H4 (cell line): ENCODE measurements at places on chromosomes 3 and 15.

GRCh38 chr15:50415752-50416404 lies 8.3 kb upstream of the USP8 start:
- DNase-seq, result peak; percentile 34

GRCh38 chr3:112111785-112112402 lies 21.2 kb downstream of the GCSAM start:
- DNase-seq, result peak; percentile 49

DNA sequence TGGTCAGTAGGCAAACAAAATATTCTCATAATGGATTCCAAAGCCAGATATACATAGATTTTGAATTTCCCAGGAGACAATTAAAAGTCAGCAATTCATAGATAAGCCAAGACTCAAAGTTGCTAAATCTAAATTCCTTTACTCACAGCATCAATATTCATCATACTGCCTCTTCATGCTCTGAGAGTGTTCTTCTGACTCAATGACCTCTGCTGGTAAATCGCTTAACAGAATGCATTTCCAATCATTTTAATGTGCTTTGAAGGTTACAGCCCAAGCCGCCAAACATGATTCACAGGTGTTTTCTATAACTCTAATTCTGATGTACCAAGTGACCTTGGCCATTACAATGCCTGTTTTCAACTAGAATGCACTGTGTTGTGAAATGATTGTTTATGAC lies 24.2 kb upstream of the SLC4A7 start:
- no peak for DNase-seq

DNA sequence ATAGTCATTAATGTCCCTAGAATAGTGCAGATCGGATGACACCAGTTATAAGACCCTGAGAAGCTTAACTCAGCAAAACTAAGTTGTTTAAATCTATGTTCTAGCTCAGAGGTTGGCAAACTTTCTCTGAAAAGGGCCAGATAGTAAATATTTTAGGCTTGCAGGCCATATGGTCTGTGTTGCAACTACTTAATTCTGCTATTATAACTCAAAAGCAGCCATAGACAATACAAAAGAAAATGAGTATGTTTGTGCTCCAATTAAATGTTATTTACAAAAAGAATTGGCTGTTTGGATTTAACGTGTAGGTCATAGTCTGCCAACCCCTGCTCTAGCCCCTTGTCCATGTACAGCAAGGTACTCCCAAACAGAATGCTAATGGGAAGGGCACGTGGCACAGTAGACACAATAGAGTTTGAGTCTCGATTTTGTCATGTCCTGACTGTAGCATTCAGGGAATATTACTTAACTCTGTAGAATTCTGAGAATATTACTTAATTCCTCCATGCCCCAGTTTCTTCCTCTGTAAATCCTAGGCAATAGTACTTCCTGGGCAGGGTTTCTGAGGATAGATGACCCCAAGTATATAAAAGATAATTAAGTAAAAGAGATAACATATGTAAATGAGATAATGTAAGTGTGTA lies 70.5 kb upstream of the ATP2C1 start:
- no peak for DNase-seq

DNA sequence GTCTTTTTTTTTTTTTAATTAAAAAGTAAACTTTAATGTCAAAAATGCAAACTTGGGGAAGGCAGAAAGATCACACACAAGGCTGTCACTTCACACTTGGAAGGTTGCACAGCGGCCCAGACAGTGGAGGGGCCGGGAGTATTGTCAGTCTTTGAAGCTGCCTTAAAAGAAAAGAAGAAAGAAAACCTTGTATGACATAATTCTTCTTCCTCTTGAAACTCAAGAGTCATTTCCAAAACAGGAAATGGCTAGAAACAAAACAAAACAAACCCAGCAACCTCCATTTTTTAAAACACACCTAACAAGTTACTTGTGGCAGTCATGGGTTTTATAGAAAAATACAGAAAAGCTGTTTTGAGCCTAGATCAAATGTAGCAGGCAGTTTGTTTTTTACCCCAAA lies 68.1 kb upstream of the MAGI1 start:
- DNase-seq, result no peak

GRCh38 chr15:93859176-93859575 lies 372.2 kb upstream of the MCTP2 start:
- DNase-seq, result peak; percentile 14

DNA sequence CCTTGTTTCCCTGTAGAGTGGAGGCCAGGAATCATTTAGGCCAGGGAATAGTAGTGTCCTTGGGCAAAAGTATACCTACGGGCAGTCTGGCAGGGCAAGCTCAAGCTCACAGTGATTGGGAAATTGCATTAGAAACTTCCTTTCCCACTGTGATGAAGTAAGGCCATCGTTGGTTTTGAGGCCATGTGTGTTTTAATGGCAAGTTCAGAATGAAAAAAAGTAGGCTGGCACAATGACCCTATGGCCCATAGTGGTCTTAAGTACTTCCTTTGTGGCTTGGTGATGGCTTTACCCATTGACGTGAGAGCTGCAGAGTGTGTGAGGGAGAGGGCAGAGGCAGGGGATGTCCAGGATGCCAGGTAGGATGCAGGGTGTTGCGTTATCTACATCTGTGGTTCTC lies 28.8 kb downstream of the LIMD1 start:
- no peak for DNase-seq

GRCh38 chr3:129481766-129482332 lies 41.8 kb downstream of the IFT122 start:
- DNase-seq, result no peak

DNA sequence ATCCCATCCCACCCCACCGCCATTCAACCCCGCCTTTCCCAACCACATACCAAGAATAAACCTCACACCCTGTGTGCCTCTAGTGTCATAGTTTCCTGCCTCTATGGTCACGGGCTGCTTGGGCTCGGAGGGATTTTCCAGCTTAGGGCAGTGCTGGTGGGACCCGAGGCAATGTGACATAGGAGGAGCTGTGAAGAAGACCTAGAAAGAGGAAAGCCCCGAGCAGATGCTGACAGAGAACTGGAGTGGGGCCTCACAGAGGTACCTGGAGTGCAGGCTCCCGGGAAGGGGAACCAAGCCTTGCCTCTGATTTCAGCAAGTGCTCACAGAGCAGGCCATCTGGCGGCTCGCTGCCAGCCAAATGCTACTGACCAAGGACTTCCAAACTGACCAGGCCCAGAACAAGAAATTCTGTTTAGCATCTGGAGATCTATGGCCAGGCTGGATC lies 27.5 kb downstream of the BHLHE40 start:
- DNase-seq, result no peak

DNA sequence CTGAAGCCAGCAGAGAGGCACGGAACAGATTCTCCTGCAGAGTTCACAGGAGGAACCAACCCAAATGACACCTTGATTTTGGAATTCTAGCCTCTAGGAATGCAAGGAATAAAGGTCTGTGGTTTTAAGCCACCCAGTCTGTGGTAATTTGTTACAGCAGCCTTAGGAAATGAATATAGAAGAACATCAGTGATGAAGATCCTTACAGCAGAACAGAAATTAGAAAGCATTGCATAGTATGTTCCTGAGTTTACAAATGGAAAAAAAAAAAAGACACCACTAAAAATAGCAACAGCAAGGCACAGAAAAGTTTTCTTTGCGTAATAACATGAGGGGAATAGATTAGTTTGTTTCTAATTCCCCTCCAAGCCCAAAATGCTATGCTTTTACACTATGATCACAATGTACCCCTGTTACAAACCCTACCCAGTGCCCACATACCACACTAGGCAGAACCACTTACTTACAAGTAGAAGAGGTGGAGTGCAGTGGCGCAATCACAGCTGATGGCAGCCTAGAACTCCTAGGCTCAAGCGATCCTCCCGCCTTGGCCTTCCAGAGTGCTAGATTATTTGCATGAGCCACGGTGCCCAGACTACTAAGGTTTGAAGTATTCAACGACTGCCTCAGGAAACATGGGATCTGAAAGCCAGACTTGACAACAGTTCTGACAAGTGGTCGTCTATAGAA lies 84.3 kb downstream of the SHQ1 start:
- DNase-seq, result no peak

- no peak for DNase-seq
These were observed 40.9 kb downstream of the MEF2A start for GRCh38 chr15:99606646-99607045.

- DNase-seq, result no peak
These were observed 108.4 kb upstream of the SLC6A11 start for GRCh38 chr3:10707400-10708215.

- no peak for DNase-seq
These were observed 635 bp downstream of the CD276 start for GRCh38 chr15:73684581-73685455.

GRCh38 chr3:195001961-195002861 lies 268.7 kb downstream of the XXYLT1 start:
- peak; percentile 72 for DNase-seq

DNA sequence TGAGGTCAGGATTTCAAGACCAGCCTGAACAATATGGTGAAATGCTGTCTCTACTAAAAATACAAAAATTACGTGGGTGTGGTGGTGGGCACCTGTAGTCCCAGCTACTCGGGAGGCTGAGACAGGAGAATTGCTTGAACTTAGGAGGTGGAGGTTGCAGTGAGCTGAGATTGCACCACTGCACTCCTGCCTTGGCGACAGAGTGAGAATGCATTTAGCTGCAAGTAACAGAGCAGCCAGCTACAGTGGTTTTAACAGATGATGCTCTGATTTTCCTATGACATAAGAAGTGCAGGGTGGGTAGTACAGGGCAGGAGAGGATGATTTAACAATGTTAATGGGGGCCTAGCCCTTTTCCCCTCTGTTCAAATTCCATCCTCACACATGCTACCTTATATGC lies 267.9 kb downstream of the RPLP1 start:
- DNase-seq, result no peak

GRCh38 chr15:77282333-77282732 lies 137.6 kb downstream of the PEAK1 start:
- no peak for DNase-seq

GRCh38 chr15:99955181-99955525 lies 221.9 kb upstream of the LYSMD4 start:
- no peak for DNase-seq

DNA sequence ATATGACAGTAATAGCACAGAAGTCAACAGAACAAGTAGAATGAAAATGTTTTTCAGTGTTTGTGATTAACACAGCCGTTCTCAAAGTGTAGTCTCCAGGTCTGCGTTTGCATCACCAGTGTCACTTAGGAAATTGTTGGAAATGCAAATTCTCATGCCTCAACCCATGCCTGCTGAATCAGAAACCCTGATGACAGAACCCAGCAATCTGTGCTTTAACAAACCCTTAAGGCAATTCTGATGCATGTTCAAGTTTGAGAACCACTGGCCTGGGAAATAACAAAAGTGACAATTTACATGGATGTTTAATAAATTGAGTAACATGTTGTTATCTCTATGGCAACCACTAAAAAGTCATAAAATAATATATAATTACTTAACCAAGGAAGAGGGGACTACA lies 103.1 kb upstream of the ATP11B start:
- DNase-seq, result no peak

DNA sequence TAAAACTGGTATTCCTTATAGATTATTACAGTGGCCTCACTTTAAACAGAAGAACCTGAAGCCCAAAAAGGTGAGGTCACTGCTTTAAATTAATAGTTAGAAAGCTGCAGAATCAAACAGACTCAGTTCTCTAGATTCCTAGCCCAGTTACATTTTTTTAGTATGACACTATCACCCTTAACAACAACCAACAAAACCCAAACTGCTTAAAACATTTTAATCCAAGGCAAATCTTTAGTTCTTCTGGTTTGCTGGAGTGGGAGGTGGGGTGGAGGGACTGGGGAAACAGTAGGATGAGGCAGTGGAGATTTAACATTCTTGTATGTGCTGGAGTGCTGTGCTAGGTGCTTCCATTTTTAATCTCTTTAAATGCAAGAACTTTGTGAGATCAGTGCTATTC lies 631.6 kb upstream of the KCNMB2 start:
- DNase-seq, result peak; percentile 15

- DNase-seq, result no peak
These were observed 176.4 kb downstream of the TJP1 start for GRCh38 chr15:29645841-29646240.

DNA sequence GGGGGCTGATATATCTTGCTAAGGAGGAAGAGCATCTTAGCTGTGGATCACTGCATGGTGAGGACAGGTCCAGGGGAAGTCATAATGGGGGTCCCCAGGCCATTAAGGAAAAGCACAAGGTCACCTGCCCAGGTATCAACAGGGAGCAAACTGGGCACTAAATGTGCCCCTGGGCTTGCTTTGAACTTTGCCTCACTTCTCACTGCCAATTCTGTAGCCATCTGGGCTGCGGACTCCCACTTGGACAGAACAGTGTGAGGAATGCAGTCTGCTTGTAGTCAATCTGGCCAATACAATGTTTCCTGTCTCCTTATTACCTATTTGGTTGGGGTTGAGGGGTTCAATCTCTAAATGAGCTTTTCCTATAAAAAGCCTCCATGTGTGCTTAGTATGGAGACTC lies 21.3 kb downstream of the ARRDC4 start:
- DNase-seq, result no peak

DNA sequence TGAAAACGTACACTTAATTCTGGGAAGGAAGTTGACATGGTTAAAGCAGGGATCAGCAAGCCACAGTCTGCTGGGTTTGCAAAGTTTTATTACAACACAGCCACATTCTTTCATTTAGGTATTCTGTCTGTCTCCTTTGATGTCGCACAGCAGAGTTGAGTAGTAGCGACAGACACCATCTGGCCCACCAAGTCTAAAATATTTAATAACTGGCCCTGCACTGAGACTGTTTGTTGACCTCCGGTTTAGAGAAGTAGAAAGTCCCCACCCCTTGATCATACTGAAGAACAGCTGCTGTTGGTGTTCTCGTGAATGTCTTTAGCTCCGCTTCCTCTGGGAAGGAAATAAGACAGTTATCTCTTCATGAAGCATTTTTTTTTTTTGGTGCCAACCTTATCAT lies 66.2 kb downstream of the MCTP2 start:
- DNase-seq, result no peak

DNA sequence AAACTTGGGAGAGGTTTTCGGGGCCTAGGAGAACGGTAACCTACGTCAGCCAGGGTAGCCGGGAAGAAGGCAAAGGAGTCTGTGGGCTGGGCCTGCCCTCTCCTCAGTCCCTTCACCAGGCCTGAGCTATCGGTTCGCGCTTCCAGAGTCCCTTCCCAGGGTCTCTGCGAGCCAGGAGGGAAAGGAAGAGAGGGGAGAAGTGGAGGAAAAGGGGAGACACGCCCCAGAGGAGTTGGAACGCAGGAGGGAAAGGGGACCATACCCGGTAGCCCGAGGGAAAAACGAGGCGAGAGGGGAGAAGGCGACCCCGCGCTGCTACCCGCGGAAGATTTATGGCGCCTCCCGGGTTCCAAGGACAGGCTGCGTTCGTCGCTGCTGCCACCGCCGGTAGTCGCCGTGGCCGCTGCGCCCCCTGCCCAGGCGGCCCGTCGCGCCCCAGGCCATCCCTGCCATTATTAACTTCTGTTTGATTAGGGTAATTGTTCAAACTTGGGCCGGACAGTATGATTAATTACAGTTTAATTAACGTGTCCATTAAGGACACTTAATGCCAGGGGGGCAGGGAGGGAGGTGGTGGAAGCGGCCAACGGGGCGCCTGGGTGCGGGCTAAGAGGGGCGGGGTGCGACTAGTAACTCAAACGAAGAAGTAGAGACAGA lies 3.4 kb upstream of the SKOR1 start:
- no peak for DNase-seq

- DNase-seq, result peak; percentile 28
These were observed 82.1 kb downstream of the FILIP1L start for GRCh38 chr3:100032243-100032642.
